ENCODE measurements at places on chromosomes 5 and 9. TPM values are rescaled to one million over a fixed set of nuclear protein-coding genes. Genes with fewer than 3 reads are reported as not detected.
A peak's percentile ranks its signal among the peaks of the same experiment; 100 is the strongest.

The WDR55 gene
- 17.7 TPM for total RNA-seq

DNA sequence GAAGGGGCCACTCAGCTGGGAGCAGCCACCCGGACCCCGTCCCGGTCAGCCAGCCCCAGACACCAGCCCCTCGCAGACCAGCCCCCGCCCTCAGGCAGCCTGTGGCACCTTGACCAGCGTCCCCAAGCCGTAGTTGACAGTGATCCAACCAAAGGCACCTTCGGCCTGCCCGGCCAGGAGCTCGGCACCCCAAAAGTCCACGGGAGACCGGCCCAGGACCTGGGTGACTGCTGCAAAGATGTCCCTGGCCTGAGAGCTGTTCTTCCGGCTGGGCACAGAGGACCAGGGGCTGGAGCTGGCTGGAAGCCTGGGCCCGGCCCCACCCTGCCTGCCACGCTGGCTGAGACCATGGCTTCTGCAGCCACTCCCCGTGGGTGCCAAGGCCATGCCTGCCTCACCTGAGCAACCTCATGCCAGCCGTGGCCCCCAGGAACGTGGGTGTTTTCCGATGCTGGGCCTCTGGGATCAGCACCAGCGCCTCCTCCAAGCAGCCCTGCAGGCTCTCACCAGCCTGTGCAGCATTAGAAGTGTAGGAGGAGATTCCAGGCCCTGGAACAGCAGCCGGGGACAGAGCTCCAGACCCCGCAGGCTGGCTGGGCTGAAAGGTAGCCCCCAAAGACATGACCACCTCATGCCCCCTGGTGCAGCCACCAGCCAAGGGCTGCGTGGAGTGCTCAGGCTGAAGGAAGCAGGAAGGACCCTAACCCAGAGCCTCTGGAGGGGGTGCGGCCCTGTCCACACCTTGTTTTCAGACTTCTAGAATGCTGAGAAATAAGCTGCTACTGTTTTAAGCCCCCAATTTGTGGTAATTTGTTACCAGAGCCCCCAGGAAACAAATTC lies 4.2 kb downstream of the ENTPD8 start:
- no peak for DNase-seq

The FAM163B gene
- total RNA-seq, result not detected

DNA sequence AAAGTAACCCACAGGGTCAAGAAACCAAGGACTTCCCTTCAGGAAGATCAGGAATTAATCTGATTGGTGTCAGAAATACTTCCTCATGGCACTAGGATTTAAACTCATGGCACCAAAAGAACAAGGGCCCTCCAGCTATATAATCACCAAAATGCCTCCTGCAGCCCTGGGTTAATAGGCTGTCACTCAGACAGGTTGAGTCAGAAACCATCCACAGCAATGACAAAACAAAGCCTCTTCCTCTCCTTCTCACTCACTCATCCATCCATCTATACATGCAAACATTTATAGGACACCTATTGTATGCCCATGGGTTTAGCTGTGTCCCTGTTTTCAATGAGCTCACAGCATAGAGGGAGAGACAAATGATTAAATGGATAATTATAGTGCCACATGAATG lies 62.5 kb upstream of the SPOCK1 start:
- DNase-seq, result peak; percentile 91

- no peak for DNase-seq
Observed at GRCh38 chr5:39379693-39380092, 15.4 kb upstream of the C9 start.

DNA sequence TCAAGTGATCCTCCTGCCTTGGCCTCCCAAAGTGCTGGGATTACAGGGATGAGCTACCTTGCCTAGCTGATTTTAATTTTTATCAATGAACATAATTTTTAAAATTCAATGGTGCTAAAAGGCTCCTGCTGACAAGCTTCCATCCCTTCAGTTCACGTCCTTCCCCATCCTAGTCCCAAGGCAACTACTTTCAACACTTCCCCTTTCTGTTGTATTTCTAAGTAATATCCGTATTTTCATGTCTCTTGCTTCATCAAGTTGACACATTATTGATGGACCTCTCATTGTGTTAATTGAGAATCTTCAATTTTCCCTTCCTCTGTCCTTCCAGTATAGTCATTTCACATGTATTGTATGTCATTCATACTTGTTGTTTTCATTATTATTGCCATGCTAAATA lies 93.8 kb upstream of the RASGRF2 start:
- no peak for DNase-seq

GRCh38 chr9:132465131-132465635 lies 55.2 kb downstream of the CFAP77 start:
- no peak for DNase-seq

The GLDC gene
- total RNA-seq, result 0.17 TPM
